Stimulated activated CD4-positive, alpha-beta T cell treated with anti-CD3 and anti-CD28 coated beads, TNF-alpha, amount 100 ng/mL, for 48 hours (primary cell): ENCODE measurements at places on chromosomes 16 and 17.

DNA sequence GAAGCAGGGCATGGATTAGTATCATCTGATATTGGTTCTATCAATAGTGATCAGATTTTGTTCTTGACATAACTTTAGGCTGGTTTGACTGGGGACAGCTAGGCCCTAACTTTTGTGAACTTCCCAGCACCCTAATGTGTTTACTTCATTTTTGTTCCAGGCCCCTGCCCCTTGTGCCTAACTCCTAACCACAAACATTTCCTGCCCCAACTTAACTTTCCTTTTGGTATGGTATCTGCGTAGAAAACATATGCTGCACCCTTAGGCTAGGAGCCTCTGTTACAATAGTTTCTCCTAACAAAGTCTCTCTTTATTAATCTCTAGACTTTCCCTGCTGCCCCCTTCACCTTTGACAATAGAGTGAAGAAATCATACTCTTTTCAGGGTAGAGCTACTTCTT lies 2.5 kb downstream of the ADPRM start:
- DNase-seq: no peak

DNA sequence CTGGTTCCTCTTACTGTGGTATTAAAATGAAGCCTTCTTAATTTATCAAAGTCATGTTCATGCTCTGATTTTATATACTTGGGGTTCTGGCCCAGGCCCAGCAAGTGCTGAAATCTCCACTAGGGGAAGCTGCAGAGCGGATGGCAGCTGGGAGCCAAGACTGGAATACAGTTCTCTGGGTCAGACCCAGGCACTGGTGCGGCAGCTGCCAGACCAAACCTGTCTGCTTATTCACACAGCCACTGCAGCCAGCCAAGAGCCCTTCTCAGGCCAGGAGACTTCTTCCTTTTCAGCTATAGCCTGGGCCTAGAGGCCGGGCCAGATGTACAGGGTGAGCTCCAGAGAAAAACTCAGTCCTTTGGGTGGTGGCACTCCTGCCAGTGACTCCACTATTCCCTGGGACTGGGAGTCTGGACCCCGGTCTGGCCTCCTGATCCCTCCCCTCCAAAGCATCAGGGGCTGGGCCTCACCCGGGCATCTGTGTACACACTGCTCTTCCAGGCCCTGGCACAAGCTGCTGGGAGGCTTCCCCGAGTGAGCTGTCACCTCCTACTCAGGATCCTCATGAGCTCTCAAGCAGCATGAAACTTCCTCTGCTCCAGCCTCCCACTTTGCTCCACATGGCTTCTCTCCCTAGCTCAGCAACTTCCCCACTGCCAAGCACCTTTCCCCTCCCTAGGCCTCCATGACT lies 24.4 kb downstream of the ATP6V0D1 start:
- DNase-seq: no peak

GRCh38 chr16:57271867-57272495 lies 12.5 kb downstream of the PLLP start:
- no peak for DNase-seq

- no peak for DNase-seq
These were observed 5.1 kb upstream of the FDXR start for GRCh38 chr17:74877592-74878548.
